ENCODE measurements at places on chromosomes 12 and 14. TPM values are rescaled to one million over a fixed set of nuclear protein-coding genes. Genes with fewer than 3 reads are reported as not detected.

IPO4 gene
- total RNA-seq, result 55.0 TPM

GYS2 gene
- total RNA-seq, result 0.23 TPM

AHNAK2 gene
- 0.05 TPM for total RNA-seq

AVPR1A gene
- total RNA-seq, result not detected

STXBP6 gene
- total RNA-seq, result not detected

SYT1 gene
- total RNA-seq, result not detected

GPR137C gene
- total RNA-seq, result 0.34 TPM

DENND5B gene
- total RNA-seq, result 0.52 TPM

TAS2R42 gene
- total RNA-seq, result not detected

TMEM121 gene
- 4.1 TPM for total RNA-seq

SCNN1A gene
- 0.32 TPM for total RNA-seq

PTGER2 gene
- 123 TPM for total RNA-seq

ATL1 gene
- 1.8 TPM for total RNA-seq

HPD gene
- total RNA-seq, result not detected

RFX4 gene
- total RNA-seq, result not detected

ING4 gene
- 21.3 TPM for total RNA-seq

PZP gene
- not detected for total RNA-seq

IRAK3 gene
- total RNA-seq, result 0.93 TPM

PTCSC3 gene
- not detected for total RNA-seq

NEUROD4 gene
- total RNA-seq, result not detected

TEX52 gene
- total RNA-seq, result 0.16 TPM

ASCL1 gene
- total RNA-seq, result not detected

HOXC12 gene
- total RNA-seq, result not detected

FAIM2 gene
- total RNA-seq, result 0.18 TPM

CEP290 gene
- total RNA-seq, result 10.1 TPM

SLC6A13 gene
- total RNA-seq, result not detected

TGFB3 gene
- 2.4 TPM for total RNA-seq

PRR4 gene
- total RNA-seq, result 2.5 TPM

UBE2N gene
- total RNA-seq, result 203 TPM

KERA gene
- not detected for total RNA-seq

KLRC2 gene
- total RNA-seq, result not detected

OTX2 gene
- total RNA-seq, result not detected

KLRD1 gene
- 0.70 TPM for total RNA-seq

METTL25 gene
- total RNA-seq, result 9.6 TPM
